ENCODE measurements at places on chromosomes 5 and 9.

DNA sequence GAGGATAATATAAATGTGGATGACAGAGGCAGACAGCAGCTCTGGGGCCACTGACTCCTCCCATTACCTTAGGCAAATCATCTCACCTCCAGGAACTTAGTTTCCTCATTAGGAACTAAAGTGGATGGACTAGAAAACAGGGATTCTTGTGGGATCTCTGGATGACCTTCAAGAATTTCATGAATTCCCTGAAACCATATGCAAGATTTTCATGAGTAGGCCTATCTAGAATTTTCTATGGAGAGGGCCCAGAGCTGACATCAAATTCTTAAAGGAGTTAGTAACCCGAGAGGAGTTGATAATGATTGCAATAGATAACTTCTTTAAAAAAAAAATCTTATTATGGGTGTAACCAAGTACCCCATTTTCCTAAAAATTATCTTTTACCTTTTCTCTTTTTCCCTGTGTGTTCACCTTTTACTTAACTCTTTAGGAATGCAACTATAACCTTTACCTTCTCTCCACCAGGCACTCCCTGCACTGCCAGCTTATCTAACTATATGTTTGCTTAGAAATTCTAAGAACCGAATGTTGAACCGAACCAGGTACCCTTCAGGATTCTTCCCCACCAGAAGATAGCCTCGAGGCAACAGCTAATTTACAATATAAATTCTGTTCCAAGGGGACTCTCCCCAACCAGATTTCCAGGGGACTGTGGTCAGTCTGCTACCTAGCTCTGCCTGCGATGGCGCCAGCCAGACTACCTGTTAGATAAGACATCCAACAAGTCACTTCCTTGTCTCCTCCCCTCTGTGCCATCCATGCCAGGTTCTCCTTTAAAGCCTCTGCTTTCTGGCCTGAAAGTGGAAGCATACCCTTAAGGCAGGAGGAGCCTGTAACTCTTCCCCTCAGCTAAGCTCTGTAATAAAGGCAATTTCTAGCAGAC lies 86.0 kb downstream of the GCNT4 start:
- no peak for DNase-seq

GRCh38 chr5:59079622-59080620 lies 497.0 kb downstream of the RAB3C start:
- no peak for DNase-seq

DNA sequence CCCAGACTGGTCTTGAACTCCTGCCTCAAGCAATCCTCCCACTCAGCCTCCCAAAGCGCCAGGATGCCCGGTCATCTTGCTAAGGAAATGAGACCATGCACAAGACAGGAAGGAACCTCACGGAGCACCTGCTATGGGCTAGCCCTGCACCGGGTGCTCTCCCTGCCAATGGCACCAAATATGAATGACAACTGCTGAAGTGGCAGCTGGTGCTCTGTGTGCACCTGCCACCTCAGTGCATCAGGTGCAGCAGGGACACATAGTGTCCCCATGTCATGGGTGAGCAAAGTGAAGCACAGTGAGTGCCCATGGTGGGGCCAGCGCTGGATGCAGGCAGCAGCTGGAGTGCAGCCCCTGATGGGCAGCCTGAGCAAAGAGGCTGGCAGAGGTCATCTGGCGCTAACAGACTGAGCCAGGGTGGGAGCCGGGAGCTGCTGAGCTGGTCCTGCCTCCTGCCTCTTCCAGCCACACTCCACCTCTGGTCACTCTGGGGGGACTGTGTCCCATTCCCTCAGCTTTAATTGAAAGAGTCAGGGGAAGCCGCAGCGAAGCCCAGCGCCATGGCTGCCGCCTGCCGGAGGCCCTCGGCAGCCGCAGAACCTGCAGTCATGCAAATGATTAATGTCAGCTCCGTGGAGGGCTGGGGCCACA lies 46.4 kb downstream of the BARX1 start:
- DNase-seq: peak; percentile 36

DNA sequence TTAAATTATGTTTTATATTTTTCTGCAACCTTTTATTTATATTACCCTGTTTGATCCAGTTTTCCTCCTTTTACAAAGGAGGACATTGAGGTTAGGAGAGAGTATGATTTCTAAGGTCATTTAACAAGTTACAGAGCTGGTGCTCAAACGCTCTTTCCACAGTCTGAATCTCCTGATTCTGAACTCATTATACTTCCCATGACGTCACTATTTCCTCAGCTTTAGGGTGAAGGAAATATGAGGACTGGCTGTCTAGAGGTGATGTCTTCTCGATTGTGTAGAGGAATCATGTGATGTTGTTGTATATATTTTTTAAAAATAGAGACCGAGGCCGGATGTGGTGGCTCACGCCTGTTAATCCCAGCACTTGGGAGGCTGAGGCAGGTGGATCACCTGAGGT lies 140.0 kb downstream of the ARHGAP26 start:
- DNase-seq: no peak

DNA sequence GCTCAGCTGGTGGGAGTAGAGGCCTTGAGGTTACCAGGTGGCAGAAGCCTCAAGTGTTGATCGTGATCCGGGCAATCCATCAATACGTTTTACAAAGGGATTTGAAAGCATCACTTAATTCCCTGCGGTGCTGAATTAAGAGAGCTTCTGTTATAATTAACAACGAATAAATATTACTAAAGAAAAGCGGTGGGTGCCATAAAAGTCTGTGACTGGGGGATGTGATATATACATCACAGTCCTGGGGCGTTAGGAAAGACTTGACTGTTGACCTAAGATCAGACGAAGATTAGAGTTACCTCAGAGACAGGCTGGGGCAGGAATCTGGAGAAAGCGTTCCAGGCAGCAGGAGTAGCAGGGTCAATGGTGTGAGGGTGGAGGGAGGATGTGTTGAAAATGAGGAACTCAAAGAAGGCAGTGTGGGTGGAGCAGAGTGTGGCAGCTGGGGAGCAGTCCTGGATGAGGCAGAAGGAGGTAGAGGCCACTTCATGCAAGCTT lies 6.7 kb upstream of the C5orf63 start:
- no peak for DNase-seq

DNA sequence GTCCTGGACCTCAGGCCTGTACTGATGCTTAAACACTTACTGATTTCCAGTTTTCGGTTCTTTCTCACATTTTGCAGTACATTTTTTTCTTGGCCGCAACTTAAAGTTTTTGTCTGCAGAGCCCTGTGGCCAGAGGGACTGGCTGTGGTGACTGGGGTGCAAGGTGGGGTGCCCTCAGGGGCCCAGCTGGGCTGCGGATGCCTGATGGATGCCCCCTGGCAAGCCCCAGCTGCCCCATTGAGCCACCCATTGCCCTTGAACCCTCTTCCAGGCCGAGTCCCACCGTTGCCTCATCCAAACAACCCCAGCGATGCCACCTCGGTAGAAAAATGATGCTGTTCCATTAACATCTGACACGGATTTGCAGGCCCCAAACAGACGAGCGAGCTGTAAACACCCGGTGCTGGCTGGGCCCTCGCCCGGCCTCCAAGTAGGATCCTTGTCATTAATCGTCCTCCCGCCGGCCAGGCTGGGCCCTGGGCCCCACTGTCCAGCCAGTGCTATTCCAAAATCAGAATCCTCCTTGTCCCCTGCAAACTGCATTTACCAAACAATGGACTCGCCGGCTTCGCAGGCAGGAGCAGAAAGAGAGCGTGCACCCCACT lies 107.9 kb downstream of the PHF2 start:
- no peak for DNase-seq

DNA sequence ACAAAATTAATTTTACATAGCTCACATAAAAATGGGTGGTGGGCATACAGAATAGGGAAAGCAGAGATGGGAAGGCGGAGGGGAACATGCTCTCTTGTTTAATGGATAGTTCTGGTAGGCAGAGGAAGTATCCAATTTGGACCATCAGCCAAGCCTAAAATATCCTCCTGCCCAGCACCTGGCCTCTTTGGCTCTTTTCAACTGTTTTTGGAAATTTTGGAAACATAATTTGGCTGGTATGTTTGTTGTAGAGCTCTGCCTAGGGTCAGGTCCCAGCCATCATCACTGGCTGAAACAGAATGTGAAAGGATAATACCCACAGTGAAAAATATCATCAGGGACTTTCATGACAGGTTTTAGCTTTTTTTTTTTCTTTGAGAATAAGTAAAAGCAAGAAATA lies 467.3 kb upstream of the DMAC1 start:
- DNase-seq: no peak

- DNase-seq: no peak
Observed at GRCh38 chr5:140042393-140042642, 781 bp downstream of the NRG2 start.

GRCh38 chr9:93658184-93658925 lies 82.0 kb downstream of the PHF2 start:
- no peak for DNase-seq

DNA sequence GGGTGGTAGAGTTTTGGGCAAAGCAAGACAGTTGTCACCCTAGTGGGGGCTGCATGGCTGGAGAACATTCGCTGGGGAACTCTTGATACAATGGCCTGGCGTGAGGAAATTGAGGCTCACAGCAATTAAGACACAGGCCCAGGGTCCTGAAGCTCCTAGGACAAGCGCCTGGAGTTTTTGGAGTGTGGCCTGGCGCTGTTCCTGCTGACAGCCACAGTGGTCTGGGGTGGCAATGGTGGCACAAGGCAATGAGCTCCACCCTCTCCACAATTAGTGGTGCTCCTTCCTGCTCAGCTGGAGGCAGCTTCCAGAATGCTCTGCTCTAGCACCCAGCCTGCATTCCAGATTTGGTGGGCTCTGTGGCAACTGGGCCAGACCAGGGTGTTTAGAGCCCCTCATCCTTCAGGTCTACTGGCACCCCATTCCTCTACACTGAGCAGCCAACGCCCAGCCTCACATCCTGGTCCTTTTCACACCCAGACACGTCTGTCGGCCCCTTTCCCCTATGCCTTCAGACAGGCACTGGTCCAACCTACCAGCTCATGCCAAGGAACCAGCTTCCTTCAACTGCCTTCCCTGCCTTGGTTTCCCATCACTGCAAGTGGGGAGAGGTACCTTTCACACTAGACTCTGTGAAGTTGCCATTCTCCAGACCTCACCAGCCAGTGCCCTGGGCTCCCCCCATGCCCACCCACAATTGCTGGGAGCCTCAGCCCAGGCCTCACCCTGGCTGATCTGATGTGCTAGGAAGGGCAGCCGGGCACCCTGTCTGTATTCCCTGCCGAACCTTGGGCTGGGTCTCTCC lies 138.1 kb upstream of the COL5A1 start:
- no peak for DNase-seq

DNA sequence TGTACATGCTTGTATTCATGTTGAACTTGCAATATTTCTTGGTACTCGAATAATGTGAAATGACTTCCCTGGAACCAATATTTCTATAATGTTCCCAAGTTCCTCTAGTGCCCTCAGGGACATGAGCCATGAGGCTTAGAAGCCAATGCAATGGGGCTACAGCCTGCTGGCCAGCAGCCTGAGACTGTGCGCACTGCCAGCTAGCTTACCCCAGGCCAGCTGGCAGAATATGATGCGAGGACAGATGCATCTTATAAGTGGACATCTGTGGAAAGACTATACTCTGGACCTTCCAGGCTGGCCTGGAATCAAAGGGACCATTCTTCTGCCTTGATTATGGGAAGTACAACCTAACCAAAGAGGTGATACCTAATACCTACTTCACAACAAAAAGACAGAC lies 1862.0 kb upstream of the ACO1 start:
- no peak for DNase-seq

- DNase-seq: no peak
Observed at GRCh38 chr5:141547488-141547887, 58.6 kb downstream of the PCDHGC5 start.

GRCh38 chr9:128333451-128333869 lies 6.9 kb upstream of the SLC27A4 start:
- no peak for DNase-seq

GRCh38 chr9:93523518-93524144 lies 52.8 kb upstream of the PHF2 start:
- no peak for DNase-seq

DNA sequence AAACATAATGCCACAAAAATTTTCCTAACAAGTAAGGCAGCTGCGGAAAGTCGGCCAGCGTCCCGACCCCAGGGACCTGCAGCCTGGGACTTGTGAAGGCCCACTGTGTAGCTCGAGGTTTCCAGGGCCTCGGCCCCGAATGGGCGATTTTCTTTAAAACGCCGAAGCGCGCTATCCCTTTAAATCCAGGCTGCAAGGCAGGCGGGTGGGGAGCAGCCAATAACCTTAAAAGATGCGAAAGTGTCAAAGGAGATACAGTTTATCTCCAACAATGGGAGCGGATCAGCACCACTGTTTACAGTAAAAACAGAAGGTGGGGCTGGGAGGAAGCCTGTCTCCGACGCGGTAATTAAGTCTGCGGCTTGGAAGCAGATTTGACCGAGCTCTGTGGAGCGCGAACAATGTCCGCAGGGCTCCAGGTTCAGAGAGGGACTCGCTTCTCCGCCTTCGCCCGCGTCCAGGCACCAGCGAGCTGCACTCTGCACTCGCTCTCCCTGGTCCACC lies 1.7 kb upstream of the ZSWIM6 start:
- DNase-seq: no peak

DNA sequence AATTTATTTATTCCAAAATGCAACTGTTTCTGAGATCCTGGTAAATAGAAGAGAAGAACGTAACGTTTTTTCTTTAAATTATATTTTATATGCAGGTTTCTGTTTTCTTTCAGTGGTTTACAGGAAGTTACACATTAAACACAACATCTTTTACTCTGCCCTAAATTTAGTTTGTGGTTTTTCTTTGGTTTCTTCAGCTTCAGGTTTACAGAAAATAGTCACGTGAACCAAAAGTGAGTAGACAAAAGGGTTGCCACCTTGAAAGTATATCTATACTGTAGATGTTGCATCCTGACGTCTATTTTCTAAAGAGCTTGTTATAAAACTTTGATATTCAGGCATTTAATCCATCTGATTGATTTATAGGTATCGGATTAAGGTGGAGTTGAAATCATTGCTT lies 1236.6 kb downstream of the MAT2B start:
- DNase-seq: no peak

DNA sequence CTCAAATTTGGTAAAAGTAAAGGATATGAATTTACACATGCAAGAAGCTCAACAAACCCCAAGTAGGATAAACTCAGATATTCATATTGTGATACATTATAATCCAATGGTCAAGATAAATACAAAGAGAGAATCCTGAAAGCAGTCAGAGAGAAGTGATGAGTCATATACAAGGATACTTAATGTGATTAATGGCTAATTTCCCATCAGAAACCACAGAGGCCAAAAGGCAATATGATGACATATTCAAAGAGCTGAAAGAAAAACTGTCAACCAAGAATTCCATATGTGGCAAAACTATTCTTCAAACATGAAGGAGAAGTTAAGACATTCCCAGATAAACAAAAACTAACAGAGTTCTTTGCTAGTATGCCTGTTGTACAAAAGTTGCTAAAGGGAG lies 19.5 kb upstream of the IRF1 start:
- no peak for DNase-seq

GRCh38 chr5:172594867-172595466 lies 46.1 kb upstream of the NEURL1B start:
- DNase-seq: no peak
